ENCODE measurements at places on chromosomes 1 and 21.
A peak's percentile ranks its signal among the peaks of the same experiment; 100 is the strongest.

GRCh38 chr1:156691665-156692440 lies 13.5 kb downstream of the CRABP2 start:
- DNase-seq, result peak; percentile 90

GRCh38 chr1:230681599-230681998 lies 32.3 kb downstream of the AGT start:
- DNase-seq, result no peak

DNA sequence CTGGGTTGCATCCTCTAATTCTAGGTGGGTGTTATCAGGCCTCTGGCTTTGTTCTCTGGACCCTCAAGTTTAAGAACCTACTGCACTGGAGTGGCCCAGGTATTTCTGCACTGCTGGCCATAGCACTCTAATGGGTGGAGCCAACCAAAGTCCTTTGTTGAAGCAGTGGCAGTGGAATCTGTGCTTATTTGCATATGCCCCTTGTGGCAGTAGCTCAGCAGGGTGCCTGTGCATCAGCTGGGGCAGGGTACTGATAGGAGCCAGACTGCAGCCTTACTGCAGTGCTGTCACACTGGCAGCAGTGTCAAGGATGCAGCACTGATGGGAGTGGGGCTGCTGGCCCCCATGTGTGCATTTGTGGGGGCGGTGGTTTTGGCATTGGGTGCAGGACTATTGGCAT lies 660.6 kb downstream of the LRRIQ3 start:
- DNase-seq, result no peak

- DNase-seq, result no peak
Observed at GRCh38 chr1:2936559-2937515, 84.4 kb upstream of the ACTRT2 start.

DNA sequence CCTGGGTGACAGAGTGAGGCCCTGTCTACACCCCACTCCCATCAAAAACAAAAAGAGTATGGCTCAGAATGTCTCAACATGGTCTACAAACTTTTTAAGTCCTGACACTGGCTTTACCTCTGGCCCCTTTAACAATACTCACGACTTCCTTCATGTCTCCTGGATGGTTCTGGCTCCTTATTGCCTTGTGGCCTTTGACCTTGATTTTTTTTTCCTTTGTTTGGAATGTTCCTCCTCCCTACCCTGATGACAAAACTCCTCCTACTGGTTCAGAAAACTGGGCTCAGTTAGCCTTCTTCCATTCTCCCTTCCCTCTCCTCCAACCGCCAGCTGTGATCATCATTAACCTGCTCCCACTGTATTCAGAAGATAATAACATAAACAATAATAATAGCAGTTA lies 4.6 kb upstream of the SOAT1 start:
- DNase-seq, result no peak

DNA sequence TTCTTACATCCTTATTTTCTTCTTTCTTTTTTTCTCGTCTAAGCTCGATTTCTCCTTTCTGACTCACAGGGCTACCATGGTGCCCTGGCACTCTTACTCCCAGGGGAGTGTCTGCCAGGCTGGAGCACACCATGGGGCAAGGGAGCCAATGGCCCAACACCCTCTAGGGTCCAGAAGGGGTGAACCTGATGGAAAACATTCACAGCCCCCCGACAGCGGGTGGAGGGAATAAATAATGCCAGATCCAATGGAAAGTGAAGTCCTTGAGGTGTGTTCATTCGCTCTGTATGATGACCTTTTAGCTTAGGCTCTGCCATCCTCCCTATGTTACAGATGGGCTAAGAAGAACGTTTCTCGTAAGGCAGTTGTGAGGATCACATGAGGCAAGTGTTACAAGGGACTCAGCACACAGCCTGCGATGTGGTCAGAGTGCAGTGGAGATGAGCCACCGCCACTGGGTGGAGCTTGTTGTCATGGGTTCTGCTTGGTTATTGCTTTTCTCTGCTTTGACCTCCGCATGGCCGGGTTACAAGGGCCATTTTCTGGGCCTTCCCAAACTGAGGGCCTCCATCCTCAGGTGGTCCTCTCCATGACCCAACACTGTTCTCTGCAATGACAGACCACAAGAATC lies 3.5 kb upstream of the FCMR start:
- peak; percentile 66 for DNase-seq

GRCh38 chr1:232590744-232591082 lies 39.2 kb downstream of the SIPA1L2 start:
- no peak for DNase-seq

- no peak for DNase-seq
Observed at GRCh38 chr21:14084068-14084501, 126.7 kb downstream of the LIPI start.

GRCh38 chr1:210541680-210542358 lies 213.1 kb downstream of the HHAT start:
- DNase-seq, result peak; percentile 97

DNA sequence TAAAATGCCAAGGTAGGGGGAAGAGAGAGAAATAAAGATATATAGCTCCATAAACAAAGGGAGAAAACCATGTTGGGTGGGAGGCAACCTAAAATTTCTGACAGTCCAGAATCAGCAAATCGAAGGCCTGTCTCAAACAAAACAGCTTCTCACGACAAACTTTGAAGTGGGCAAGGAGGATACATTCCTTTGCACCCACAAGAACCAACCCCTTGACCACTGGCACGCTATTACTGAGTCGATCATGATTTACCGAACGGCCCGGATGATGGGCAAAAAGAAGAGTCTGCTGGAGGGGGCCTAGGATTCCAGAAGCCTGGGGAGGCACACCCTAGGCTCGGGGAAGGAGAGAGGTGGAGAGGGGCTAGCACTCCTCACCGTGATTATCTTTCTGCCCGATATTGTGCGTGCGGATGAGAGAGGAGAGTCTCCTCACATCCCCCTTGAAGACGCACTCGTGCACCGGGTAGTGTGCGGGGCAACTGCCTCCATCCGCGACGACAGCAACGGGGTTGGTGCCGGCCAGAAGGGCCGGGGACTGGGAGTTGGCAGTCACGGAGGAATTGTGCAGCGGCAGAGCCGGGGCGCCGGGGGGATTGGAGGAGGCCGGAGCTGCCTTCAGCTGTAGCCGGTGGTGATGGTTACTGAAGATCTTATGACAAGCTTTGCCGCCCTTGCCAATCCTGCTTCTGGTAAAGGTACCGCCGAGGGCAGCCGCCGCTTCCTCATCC lies 756 bp downstream of the ANKRD13C start:
- peak; percentile 84 for DNase-seq

DNA sequence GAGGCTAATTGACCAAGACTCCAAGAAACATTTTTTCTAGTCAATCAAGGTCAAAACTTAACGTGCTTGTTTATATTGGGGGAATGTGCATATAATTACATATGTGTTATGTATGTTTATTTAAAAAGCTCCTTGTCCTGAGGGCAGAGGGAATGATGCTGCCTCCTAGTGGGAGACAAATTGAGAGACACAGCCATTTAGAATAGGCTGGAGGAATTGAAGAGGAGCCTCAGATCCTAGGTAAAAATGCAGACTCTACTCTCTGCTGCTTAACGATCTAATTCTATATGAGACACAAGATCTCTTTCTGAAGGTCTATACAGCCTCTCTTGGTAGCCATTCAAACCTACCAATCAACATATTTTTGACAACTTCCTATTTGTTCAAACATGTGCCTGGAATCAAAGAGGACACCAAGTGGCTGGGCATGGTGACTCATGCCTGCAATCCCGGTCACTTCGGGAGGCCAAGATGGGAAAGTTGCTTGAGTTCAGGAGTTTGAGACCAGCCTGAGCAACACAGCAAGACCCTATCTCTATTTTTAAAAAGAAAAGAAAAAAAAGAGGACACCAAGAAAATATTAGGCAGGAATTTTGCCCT lies 136.6 kb upstream of the ZNF648 start:
- no peak for DNase-seq

GRCh38 chr1:107480548-107481415 lies 339.9 kb downstream of the NTNG1 start:
- no peak for DNase-seq

DNA sequence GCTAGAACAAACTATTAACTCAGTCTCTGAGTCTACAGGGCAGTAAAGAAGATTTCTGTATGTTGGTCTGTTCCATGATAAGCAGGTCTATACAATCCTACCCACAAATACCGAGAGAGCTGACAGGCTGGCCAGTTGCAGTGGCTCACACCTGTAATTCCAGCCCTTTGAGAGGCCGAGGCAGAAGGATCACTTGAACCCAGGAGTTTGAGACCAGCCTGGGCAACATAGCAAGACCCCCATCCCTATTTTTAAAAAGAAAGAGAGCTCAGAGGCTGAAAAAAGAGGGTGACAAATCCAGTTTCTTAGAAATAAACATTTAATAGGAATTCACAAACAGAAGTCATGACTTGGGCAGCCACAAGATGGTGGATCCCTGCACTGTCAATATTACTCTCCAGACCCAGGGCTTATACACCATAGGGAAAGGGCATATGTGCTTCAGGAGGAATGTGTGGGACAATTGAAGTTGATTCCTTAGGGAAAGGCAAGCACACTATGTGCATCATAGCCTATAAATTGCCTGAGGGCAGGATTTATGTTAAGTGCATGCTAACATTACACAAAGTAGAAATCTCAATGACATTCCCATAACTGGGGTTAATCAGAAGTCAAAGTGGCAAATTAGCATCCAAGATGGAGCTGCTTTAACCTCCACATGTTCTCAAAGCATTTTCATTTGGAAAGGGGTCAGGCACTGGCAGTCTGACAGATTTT lies 66.8 kb downstream of the SLC16A1 start:
- DNase-seq, result no peak

- no peak for DNase-seq
Observed at GRCh38 chr1:95035536-95035935, 37.2 kb downstream of the ALG14 start.

GRCh38 chr1:110903853-110904500 lies 31.0 kb downstream of the CD53 start:
- no peak for DNase-seq

DNA sequence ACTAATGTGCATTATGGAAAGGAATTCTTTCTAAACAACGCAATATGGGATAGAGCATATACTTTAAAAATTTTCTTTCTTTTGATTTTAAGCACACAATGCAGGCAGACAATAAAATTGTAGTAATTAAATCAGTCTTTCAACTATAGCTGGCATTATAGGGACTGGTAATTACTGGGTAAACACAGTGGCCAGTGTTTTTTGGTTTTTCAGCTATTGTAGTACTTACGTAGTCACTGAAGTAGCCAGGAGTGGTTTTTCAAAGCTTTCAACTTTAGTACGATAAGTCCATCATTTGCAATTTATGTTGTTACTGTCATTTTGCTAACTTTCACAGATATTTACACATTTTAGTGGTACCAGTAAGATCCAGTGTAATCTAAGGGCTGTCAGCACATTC lies 50.6 kb downstream of the RAB3GAP2 start:
- DNase-seq, result no peak

DNA sequence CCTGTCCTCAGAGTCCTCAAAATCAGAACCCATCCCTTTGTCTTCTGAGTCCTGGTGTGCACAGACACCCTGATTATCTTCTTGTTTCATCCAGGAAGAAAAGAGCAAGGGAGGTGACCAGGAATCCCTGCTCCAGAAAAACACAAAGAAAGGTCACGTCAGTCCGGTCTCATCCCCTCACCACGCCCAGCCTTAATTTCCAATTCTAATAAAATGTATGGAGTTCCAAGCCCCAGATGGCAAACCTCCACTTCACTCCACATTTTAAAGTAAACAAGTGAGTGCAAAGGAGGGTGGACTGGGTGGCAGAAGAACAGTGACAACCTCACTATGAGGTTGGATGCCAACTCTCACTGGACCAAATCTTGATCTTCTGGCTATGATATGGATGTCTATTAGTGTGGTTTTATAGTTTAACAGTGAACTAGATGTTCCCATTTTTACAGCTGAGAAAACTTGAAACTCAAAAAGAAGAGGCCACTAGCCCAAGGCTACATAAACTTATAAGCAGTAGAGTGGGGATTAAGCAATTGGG lies 22.0 kb downstream of the ZNF697 start:
- peak; percentile 22 for DNase-seq

GRCh38 chr1:51705035-51705434 lies 88.1 kb downstream of the OSBPL9 start:
- no peak for DNase-seq

GRCh38 chr1:162649583-162649982 lies 17.3 kb downstream of the DDR2 start:
- no peak for DNase-seq

- peak; percentile 59 for DNase-seq
Observed at GRCh38 chr1:995665-996633, 3.9 kb downstream of the HES4 start.

- no peak for DNase-seq
Observed at GRCh38 chr1:169931795-169932231, 38.1 kb upstream of the SCYL3 start.

DNA sequence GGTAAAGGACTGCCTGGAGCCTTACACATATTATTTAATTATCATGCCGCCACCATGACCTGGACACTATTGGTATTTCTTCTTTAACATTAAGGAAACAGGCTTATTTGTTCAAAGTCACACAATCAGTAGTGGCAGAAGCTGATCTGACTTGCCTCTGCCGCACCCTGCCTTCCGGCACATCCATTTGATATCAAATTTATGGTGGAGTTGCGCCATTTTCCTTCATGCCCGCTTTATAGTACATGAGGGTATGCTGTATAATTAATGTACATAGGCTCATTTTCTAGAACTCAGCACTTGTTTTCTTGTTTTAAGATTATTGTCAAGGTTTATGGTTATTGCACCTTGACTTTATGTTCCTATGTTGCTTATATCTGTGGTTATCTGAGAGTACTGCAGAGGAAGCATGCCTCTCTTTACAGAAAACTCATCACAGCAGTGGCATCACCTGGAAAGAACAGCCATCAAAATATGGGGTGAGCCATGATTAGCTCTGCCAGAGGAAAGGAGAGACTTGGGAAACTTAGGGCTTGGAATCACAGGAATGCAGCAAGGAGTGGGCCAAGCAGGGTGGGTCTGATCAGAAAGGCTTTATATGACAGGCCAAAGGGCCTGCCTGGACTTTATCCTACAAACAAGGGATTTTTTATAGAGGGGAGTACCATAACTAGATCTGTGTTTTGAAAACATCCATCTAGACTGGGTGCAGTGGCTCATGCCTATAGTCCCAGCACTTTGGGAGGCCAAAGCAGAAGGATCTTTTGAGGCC lies 72.2 kb upstream of the GJB5 start:
- DNase-seq, result no peak

GRCh38 chr1:55203064-55203463 lies 12.1 kb downstream of the USP24 start:
- DNase-seq, result no peak

GRCh38 chr1:185260611-185261010 lies 56.4 kb downstream of the IVNS1ABP start:
- no peak for DNase-seq

DNA sequence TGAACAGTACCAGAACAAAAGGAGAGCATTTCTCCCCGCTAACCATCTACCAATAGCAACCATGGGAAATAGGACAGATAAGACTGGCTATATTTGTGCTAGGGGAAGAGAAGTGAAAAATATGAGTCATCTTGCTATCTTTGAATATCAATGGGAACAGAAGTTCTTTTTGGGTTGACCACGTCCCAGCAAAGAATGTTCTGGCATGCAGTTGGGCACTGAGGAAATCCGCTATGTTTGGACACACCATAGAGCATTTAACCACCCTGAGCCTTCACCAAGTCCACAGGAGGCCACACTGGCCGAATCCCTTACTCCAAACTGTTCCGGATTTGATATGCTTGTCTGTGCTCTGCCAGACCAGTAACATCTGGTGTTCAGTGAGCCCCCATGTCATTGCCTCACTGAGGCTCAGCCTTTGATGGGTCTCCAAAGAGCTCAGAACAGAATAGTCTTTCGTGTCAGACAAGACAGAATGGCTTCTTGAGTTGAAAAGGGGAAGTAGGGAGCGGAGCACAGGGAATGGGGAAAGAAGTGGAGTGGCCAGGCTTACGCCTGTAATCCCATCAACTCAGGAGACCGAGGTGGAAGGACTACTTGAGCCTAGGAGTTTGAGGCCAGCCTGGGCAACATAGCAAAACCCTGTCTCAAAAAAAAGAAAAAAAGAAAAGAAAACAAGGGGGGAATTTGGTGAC lies 81.4 kb downstream of the SMYD2 start:
- DNase-seq, result no peak
